Suprapubic skin (tissue), 4 donors: ENCODE measurements at places on chromosomes 12 and 14.
A peak's percentile ranks its signal among the peaks of the same experiment; 100 is the strongest.

DNA sequence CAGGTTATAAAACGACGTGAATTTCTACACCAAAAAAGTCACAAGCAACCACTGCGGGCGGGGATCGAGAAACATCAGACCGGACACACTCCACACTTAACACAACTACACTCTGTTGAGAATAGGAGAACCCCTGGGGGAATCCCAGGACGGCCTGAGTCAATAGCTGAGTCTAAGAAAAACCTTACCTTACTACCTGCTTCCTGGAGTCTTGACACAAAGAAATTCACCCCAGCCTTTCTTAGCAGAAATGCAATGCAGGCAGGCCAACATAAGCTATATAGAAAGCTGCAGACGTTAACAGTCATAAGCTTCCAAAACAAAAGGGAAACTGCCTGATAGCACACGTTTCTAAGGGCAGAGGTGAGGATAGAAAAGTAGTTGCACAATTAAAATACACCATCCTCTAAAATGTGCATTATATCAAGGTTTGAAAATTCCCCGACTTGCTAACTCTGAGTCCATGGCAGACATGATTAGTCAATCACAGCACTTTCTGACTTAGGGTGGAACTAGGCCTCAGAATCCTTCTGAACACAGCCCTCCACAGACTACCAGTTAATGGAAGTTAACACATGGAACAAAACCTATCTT, 68.0 kb downstream of the CCDC88C start:
- no peak for DNase-seq
- no peaks in the 10 kb centered on the region for H3K36me3 ChIP-seq
- H3K27me3 ChIP-seq, result no peaks in the 10 kb centered on the region
- no peak overlapping the region for H3K27ac ChIP-seq
- peaks cover 12% of the 10 kb centered on the region for H3K4me1 ChIP-seq

DNA sequence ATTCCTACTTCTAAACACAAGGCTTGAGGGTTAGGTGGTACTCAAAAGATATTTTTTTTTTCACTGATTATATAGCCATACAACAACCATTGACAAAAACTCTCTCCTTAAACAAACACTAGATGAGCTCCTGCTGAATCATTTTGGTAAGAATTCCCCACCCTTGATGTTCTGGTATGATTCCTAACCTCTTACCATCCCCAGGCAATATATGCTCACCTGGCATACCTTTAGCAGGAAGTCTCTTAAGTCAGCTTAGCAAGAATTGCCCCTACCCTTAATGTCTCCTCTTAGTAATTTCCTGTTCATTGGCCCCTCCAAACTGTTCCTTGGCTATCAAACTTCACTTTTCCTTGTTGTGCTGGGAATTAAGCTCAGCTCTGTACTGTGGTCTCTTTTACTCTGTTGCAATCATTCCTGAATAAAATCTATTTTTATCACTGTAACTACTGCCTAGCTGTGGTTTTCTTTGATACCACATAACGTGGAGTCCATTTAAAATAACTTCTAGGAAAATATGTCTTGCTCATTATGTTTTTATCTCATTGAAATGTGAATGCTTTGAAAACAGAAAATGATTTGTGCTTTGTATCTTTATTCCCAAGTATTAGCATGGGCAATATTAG, 712.6 kb downstream of the SLC16A7 start:
- no peaks in the 10 kb centered on the region for H3K27me3 ChIP-seq
- H3K4me1 ChIP-seq, result no peaks in the 10 kb centered on the region
- H3K27ac ChIP-seq, result no peak overlapping the region
- no peak for DNase-seq
- no peaks in the 10 kb centered on the region for H3K36me3 ChIP-seq

GRCh38 chr12:55830601-55831446, 1.4 kb upstream of the DNAJC14 start:
- no peaks in the 10 kb centered on the region for H3K27me3 ChIP-seq
- peaks cover 11% of the 10 kb centered on the region for H3K36me3 ChIP-seq
- peaks cover 57% of the 10 kb centered on the region for H3K4me1 ChIP-seq
- peak overlapping the region; percentile 76 for H3K4me3 ChIP-seq
- DNase-seq, result peak; percentile 90
- peak overlapping the region; percentile 94 for H3K27ac ChIP-seq

- peaks cover 22% of the 10 kb centered on the region for H3K36me3 ChIP-seq
- peaks cover 17% of the 10 kb centered on the region for H3K4me1 ChIP-seq
- no peak for DNase-seq
- no peaks in the 10 kb centered on the region for H3K27me3 ChIP-seq
- no peak overlapping the region for H3K27ac ChIP-seq
Measured at GRCh38 chr14:91146661-91147060, 32.8 kb downstream of the DGLUCY start.
